ENCODE measurements at places on chromosomes 2 and 18.

DNA sequence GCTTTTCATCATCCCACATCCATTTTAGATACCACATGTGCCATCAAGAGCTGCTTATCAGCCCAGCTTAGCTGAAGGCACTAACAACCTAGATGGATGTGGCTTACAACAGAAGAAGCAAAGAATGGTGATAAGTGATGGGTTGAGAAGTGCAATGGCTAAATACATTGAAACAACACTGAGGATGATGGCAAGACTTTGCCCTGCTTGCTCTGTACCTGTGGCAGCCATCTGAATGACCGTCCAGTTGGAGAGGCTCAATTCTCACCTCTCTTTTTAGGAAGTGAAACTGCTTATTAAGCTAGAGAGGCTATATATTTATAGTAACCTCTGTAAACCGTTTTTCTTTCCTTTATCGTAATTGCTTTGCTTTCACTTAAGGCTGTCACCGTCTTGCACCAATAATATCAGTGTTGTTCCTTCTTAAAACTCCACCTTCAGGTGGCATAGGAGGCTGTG lies 5.7 kb downstream of the GPATCH11 start:
- no peak for DNase-seq

DNA sequence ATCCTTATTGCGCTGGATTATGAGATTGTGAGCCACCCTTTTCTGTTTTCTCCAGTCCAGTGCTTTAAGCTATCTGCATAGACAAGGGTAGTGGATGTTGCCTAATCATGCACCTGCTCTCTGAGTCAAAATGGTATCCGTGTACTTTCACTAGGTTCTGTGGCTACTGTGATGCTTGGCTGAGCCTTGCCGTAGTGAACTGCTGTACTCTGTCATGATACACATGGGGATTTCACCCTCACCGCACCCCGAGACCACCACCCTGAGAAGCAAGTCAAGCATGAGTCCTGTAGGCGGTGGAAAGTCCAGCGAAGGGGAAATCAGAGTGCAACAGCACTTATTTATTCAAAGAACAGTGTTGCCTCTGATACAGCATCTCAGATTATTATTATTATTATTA lies 55.0 kb downstream of the ARHGAP25 start:
- no peak for DNase-seq

GRCh38 chr2:109151519-109151918 lies 22.5 kb downstream of the SH3RF3 start:
- DNase-seq: no peak

- DNase-seq: no peak
These were observed 159.7 kb downstream of the MYCN start for GRCh38 chr2:16100006-16100405.

DNA sequence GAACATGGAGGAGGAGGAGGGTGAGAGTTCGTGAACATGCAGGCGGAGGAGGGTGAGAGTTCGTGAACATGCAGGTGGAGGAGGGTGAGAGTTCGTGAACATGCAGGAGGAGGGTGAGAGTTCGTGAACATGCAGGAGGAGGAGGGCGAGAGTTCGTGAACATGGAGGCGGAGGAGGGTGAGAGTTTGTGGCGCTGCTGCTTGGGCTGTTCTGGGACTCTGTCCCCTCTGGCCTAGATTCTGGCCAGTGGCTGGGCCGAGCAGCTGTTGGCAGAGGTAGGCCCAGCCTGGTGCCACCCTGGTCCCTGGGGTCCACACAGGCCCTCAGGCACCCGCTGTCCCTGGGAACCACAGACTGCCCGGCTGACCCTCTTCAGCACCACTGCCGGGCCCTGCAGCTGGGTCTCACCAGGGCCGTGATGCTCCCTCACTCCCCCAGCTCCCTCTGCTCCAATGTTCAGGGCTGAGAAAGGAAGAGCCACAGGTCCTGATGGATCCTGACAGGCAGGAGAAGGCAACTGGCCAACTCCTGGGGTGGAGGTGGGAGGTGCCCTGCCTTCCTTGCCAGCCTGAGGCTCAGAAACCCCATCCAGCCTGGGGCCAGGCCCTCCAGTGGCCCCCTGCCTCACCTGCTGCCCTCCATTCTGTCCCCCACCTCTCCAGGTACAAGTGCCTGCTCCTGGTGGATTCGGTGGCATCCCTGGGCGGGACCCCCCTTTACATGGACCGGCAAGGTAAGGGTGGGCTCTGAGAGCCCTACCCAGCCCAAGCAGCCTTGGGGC lies 3.9 kb downstream of the AGXT start:
- DNase-seq: peak; percentile 39

DNA sequence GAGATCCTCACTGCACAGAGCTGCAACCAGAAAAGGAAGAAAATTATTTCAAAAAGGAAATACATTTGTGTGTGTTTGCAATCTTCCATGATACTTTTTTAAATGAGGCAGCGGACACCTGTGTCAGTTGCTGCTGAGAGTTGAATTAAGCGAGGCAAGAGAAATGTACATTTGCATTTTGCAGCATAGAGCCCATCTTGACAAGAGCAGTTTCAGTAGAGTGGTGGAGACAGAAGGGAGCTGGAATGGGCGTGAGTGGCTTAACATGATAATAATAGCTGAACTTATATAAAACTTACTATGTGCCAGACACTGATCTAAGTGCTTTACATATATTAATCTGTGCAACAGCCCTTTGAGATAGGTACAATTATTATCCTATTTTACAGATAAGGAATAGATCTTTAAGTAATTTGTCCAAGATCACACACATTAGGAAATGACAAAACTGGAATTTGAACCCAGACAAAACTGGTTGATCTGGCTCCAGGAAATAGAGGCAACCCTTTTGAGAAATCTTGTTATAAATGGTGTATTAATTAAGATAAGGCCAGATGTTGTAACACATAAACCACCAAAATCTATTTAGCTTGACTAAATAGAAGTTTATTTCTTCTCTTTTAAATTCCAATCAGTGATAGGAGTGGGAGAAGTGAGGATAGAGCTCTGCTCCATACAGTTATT lies 68.7 kb downstream of the SDC1 start:
- no peak for DNase-seq

- no peak for DNase-seq
These were observed 293.8 kb downstream of the LRRTM4 start for GRCh38 chr2:77228391-77228790.

DNA sequence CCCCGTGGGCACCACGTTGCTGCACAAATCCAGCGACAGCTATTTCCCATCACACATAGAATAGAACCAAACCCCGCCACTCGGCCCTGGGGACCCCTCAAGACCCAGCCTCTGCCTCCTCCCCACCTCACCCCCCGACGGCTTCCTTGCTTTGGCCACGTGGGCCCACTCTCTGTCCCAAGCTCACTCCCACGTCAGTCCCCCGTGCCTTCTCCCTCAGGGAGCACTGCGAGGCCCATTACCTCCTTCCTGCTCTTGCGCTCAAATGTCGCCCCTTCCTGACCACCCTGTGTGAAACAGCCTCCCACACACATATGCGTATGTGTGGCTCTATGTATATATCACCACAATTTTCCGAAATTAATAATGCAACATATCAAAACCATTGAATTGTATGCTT lies 239.7 kb downstream of the SH3BP4 start:
- no peak for DNase-seq

- DNase-seq: no peak
These were observed 18.6 kb downstream of the TMEM182 start for GRCh38 chr2:102780467-102780866.

DNA sequence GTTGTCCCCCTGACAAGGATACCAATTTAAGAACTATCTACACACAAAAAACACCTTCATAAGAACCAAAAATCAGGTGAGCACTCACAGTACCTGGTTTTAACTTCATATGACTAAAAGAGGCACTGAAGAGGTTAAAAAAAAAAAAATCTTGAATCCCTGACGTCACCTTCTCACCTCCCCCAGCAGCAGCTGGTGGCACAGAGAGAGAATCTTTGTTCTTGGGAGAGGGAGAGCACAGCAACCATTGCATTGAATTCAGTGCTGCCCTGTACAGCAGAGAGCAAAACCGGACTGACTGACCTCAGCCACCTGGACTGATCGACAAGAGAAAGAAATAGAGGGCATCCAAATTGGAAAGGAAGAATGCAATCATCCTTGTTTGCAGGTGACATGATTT lies 566.0 kb downstream of the TMX3 start:
- DNase-seq: no peak

DNA sequence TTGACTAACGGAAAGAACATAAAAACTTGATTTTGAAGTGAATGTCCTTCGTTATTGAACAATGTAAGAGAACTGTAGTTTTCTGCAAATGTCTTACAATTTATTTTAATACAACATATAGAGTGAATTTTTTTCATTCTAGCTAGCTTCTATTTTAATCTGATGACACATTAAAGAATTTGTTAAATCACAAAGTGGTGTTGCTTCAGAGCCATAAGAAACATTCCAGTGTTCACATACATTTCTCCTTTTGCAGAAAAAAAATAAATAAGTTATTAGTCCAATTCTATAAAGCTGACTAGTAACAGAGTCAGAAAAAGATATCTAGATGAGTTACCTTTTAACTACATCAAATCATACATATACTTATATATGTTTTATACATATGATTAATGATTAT lies 914.3 kb upstream of the SLC39A10 start:
- DNase-seq: no peak

DNA sequence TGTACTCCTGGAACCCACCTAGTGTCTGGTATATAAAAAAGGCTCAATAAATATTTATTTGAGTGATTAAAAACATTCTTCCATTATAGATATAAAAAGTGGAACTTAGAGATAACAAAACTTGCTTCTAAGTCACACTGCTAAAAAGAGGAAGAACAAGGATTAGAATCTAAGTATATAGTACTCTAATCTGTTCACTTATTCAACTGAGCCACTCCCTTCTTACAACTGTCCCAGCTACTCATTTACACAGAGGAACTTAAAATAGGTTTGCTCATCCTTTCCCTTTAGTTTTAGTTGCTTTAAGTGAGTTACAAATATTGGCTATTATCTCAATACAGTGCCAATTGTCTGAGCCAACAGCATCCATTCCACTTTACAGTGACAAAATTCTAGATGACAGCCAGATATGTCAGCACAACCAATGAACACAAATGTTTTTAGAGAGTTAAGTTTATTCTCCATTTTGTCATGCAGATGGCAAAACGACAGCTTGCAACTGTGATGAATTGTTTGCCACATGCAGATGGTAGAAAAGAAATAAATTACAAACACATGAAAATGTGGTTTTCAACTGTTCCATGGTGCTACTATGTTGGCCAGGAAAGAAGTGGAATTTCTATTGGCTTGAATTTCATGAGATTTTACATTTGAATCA lies 280.7 kb upstream of the ZC3H15 start:
- DNase-seq: no peak

DNA sequence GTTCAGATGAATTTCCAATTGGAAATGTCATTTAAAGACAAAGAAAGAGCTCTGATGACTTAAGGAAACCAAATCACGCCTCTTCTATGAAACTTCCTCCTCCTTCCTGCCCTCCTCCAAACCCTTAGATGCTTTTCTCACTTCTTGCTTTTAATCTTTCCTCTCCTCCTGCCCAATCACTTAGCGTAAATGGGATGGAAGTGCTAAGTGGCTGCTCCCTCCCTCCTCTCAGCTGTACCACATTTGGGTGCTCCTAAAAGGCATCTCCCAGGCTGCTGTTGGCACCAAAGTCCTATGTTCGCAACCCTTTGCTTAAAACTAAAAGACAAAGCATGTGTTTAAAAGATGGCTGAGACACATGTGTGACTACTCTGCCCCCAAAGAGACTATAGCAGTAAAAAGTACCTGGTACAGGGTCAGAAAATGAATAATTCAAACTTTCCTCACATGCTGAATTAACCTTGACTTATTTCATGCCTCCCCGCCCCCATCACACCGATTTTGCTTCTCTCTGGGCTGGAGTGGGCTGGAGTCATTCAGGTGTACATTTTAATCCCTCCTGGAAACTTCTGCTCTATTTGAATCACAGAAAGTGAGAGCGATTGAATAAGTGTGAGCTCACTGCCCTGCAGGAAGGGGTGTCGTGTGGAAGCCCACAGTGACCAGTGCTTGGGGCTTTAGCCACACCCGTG lies 59.2 kb upstream of the KLF7 start:
- DNase-seq: no peak

GRCh38 chr2:168006498-168006897 lies 240.9 kb downstream of the STK39 start:
- no peak for DNase-seq

DNA sequence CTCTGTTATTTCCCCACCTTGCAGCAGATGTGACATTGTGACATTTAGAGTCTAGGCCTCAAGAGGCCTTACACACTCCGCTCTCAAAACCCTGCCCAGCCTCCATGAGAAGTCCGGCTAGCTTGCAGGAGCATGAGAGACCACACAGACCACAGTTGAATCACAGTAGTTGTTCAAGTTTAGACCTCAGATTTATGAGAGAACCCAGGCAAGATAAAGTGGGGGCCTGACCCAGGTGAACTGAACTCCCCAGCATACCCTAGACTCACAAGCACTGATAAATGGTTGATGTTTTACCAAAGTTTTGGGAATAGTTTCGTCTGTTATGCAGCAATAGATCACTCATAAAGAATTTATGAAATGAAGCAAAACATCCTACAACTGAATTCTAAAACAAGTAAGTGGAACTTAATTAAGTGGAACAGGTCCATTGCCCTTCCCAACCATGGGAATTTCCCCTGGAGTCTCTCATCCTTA lies 4.7 kb upstream of the STAT1 start:
- DNase-seq: no peak

DNA sequence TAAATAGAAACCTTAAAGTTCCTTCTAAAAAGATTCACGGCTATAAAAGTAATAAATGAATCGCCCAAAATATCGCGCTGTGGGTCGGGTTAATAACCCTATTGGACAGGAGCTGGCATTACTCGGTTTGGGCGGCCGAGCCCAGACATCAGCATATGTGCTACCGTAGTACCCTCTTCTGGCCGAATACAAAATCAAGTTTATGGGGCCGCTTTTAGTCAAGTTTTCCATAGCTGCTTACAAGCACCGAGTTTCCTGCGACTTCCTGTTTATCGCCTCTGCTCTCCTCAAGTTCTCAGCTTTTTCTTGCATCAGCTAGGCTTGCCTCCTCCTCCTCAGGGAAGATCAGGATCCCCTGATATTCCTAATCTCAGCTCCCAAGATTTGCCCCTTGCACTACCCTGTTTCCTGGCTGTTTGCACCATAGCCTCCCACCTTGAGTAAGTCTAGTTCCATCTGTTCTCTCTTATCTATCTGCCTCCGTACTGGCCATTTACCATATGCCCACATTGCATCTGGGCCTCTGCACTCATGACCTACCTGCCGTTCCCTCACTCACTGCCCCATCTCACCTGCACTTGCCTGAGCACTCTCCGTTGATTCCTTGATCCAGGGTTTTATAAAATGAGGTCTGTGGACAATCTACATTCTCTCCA lies 56.1 kb downstream of the SLC35F5 start:
- DNase-seq: no peak
